ENCODE measurements at places on chromosomes 3 and 15.

DNA sequence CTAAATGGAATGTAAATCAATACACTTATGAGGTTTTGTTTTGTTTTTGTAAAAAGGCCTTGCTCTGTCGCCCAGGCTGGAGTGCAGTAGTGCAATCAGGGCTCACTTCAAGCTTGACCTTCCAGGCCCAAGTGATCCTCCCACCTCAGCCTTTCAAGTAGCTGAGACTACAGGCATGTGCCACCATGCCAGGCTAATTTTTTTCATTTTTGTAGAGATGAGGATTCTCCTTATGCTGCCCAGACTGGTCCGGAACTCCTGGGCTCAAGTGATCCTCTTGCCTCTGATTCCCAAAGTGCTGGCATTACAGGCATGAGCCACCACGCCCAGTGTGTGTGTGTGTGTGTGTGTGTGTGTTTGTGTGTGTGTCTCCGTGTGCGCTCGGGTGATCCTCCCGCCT, 1.3 kb upstream of the TRIP4 start:
- DNase-seq, result no peak

GRCh38 chr3:148697306-148698189, at the start of gene AGTR1:
Gene AGTR1 (plus strand): TSS chr3:148697903. CDS start chr3:148741036, 43,133 bp downstream.
- DNase-seq, result no peak

- DNase-seq, result no peak
Measured at GRCh38 chr3:52090131-52090932, 34.0 kb upstream of the DUSP7 start.

DNA sequence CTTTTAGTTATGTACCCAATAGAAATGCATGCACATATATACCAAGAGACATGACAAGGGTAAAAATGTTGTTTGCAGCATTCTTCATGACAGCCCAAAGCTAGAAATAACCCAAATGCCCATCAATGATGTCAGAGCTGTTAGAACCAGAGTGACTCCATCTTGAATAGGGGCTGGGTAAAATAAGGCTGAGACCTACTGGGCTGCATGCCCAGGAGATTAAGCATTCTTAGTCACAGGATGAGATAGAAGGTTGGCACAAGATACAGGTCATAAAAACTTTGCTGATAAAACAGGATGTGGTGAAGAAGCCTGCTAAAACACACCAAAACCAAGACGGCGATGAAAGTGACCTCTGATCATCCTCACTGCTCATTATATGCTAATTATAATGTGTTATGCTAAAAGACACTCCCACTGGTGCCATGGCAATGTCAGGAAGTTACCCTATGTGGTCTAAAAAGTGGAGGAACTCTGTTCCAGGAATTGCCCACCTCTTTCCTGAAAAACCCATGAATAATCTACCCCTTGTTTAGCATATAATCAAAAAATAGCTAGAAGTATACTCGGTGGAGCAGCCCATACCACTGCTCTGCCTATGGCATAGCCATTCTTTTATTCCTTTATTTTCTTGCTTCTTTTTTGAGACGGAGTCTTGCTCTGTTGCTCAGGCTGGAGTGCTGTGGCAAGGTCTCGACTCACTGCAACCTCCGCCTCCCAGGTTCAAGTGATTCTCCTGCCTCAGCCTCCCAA, 32.9 kb downstream of the ZBTB11 start:
- DNase-seq, result no peak

- DNase-seq, result no peak
Measured at GRCh38 chr3:189404797-189405484, 226.2 kb upstream of the TP63 start.

DNA sequence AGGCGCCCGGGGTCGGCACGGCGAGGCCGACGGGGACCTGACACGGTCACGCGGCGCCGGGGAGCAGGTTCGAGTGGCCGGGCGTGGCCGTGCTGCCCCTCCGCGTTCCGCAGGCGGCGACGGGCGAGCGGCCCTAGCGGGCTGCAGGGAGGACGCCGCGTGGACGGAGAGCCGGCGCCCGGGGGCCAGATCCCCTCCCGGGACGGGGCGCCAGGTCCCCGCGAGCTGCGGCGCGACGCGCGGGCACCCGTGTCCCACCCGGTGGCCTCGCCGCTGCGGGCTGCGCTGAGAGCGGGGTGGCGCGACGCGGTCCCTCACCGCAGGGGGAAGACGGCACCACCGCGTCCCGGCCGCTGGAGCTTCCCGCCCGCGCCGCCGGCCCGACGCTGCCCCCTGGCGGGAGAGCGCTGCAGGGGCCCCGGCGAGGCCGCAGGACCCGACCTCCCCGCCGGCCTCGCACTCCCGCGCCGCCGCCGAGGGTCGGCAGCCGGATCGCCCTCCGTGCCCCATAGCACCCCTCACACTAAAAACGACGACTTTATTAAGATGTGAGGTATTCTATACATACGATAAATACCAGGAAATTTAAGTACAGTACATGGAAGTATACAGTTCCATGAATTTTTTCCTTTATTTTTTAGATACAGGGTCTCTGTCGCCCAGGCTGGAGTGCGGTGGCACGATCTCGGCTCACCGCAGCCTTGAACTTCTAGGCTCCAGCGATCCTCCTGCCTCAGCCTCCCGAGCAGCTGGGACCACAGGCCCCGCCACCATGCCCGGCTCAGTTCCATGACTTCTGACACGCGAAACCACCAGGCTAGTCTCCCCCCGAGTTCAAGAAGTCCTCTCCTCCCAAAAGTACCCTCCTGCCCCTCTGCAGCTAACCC, 1.3 kb upstream of the PIGZ start:
- DNase-seq, result peak; percentile 12

- DNase-seq, result no peak
Measured at GRCh38 chr3:50241163-50241562, 5.2 kb downstream of the GNAI2 start.

- DNase-seq, result no peak
Measured at GRCh38 chr15:90697175-90697574, 20.0 kb upstream of the BLM start.

- no peak for DNase-seq
Measured at GRCh38 chr15:58396181-58396580, 35.6 kb upstream of the LIPC start.

- DNase-seq, result no peak
Measured at GRCh38 chr3:74347563-74348268, 266.7 kb downstream of the CNTN3 start.

DNA sequence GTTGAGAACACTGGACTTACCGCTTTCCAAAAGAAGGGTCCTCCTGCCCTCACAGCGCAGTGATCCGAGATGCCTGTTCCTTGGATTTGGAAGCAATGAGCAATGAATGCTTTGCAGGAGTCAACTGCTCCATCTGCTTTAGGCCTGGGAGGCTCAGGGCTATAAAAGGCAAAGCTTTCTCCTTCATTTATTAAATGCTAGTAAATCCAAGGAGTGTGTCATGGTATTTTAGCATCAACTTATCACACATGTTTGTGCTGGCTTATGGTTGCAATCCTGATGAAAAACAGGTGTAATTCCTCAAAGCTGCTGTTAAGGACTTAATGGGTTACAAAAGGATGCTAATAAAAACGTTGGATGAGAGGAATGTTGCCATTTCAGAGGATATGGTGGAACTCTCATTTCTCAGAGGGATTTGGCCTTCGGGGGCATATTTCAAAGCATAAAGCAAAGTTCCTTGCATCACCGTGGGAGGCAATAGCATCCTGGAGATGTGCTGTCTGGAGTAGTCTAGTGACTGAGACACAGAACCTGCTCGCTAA, 158.5 kb upstream of the TPM1 start:
- no peak for DNase-seq

- DNase-seq, result no peak
Measured at GRCh38 chr15:62933386-62933785, 109.2 kb upstream of the TPM1 start.

GRCh38 chr15:68599560-68600071, 20.8 kb downstream of the CORO2B start:
- no peak for DNase-seq

GRCh38 chr3:30548600-30548999, 57.8 kb upstream of the TGFBR2 start:
- DNase-seq, result no peak

GRCh38 chr15:101543026-101543390, 53.5 kb upstream of the PCSK6 start:
- no peak for DNase-seq

DNA sequence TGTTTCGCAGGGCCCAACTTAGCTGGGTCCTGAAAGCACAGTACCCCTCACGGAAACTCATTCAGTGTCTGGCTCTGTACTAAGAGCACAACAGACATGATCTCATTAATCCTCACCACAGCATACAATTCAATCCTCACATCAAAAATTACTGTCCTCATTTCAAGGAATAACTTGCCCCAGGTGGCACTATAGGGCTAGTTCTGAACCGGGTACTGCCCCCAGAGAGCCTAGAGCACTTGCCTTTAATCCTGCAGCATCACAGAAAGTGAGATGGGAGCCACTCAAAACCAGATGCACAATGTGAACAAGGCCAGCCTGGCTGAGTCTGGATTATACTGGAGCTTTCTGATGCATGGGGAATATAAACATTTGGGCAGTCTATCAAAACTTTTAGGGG, 122.6 kb downstream of the OSBPL10 start:
- no peak for DNase-seq

DNA sequence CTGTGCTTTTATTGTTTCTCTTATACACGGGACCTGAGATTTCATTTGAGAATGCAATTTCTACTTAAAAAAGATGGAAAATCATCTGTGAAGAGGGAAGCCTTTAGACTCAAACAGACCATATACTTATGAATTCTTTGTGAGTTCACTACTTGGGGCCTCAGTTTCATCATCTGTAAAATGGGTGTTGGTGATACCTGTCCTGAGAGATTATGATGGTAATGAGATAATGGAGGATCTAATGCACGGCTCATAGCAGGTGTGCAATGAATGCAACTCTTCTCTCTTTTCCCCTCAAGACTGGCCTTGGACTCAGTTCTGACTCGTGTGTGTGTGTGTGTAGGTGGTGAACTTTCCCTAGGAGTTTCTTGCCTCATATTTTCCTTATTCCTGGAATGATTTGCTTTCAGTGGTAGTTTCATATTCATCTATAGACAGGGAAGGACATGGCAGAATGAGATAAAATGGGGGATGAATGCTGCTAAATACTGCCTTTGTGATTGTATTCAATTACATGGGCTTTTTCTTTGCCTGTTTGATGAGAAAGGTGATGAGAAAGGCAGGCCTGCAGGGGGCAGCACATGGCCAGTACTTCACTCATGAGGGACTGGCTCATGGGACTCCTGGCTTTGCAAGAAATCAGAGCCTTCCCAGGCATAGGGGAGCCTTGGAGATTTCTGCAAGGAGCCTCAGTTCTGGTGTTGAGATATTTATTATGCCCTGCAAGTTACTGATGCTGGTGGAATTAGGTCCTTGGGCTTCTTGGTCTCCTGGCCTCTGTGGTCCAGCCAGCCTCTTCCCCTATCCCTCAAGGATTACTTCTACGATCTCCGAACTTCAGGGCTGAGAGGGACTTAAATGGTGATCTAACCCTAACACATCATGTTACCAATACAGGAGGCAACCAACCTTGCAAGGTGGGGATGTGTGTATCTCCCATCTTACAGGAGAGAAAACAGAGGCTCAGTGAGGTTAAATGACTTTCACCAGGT, 70.7 kb downstream of the RPLP1 start:
- peak; percentile 77 for DNase-seq

DNA sequence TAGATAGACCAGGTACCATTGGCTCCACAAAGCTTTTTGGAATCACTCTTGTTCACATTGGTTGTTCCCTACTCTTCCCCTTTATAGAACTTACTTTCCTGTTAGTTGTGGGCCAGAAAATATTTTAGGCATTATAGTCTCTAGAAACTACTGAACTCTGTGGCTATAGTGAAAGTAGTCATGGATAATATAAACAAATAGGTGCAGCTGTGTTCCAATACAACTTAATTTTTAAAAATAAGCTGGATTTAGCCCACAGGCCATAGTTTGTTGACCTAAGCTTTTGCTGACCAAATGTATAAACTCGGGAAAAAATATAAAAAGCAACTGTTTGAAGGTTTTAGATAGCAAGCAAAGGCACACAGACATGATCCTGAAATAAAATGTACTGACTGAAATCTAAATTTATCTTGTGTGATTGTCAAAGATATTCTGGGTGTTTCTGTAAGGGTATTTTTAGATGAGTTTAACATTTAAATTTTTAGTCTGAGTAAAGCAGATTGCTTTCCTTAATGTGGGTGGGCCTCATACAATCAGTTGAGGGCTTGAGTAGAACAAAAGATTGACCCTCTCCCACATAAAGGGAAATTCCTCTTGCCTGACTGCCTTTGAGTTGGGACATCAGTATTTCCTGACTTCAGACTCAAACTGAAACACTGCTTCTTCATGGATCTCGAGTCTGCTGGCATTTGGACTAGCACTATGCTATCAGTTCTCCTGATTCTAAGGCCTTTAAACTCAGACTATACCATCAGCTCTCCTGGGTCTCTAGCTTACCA, 13.2 kb downstream of the IQCB1 start:
- no peak for DNase-seq

GRCh38 chr15:64622410-64623260, 152.8 kb downstream of the RBPMS2 start:
- DNase-seq, result no peak

GRCh38 chr3:32078864-32079263, 27.6 kb upstream of the GPD1L start:
- no peak for DNase-seq

DNA sequence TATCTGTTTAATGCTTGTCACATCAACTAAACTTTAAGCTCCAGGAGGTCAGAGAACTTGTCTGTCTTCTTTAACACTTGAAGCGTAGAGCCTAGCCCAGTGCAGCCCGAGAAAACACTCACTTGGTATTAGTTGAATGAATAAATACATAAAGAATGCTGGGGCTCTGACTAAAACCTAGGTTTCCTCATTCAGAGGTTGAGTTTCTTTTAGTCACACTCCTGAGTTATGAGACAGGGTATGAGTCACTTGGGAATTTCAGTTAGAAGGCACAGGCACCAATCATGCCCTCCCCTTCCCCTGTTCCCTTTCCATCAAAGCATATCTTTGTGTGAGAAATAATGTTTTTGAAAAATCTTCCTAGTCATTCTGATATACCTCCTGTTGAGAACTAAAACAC, 589.8 kb upstream of the DPPA4 start:
- no peak for DNase-seq

DNA sequence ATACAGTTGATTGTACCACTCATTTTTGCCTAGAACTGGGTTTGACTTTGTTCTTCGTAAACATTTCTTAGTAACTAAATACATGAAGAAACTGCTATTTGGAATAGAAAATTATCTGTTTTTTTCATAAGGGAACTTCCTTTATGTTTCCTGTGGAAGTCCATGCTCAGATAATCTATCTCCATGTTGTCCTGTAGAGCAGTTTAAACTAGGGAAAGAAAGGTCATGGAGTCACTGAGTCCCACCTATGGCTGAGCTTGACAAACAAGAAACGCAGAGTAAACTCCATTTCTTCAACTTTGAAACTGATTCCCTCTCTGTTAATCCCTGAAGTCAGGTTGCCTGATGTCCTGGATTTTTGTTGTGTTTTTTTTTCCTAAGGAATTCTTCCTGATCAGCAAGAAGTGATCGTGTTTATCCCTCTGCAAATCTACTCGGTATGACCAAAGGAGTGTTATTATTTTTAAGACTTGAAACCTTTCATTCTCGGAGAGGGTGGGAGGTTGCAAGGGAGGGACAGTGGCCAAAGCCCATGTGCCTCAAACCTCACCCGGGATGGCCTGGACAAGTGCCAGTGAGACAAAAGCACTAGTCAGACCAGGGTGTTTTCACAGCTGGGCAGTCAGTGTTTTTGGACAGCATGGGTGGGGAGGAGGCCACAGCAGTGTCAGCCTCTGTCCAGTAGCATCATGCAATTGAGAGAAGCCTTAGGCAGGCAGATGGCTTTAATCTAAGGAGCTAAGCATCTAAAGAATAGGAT, 129.8 kb upstream of the PHLDB2 start:
- DNase-seq, result no peak

GRCh38 chr15:90637693-90638092, 79.5 kb upstream of the BLM start:
- DNase-seq, result peak; percentile 82

GRCh38 chr3:115800489-115801075, 177.3 kb downstream of the GAP43 start:
- DNase-seq, result no peak
